ENCODE measurements at places on chromosomes 11 and 22.

- DNase-seq: no peak
These were observed 108.4 kb downstream of the ZBTB16 start for GRCh38 chr11:114167771-114168448.

GRCh38 chr11:118184784-118185579, 8.5 kb upstream of the SCN2B start:
- no peak for DNase-seq

DNA sequence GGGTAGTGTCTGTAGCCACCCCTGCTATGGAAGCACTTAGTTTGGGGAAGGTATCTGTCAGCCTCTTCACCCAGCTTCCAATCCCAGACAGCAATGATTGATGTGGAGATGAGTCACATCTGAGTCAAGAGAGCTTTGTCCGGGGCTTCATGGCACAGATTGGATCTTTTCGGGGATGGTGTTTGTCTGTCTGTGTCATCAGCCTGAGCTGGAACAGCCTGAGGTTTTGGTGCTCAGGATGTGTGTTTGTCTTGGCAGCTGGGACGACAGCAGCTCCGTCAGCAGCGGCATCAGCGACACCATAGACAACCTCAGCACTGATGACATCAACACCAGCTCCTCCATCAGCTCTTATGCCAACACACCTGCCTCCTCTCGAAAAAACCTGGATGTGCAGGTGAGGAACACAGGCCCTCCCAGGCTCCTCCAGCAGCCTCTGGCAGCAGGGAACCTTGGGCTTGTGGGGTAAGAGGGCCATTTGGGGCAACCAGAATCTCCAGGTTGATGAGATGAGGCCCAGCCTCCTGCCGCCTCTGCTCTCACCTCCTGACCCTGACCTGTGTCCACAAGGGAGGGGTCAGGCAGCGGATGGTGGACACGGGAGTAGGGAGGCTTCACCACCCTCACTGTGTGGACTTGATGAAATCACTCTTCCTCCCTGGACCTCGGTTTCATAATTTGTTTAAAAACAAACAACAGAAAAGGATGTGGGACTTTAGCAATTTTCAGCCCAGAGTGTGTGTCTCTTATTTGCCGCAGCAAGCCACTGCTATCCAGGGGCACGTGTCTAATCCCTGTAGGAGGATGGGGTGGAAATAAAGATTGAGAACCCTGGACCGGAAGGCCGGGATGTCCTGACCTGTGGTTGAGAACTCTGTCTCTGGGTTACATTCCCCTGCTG, 124.3 kb downstream of the DBX1 start:
- DNase-seq: no peak

GRCh38 chr11:88194990-88195389, 19.7 kb upstream of the RAB38 start:
- no peak for DNase-seq

DNA sequence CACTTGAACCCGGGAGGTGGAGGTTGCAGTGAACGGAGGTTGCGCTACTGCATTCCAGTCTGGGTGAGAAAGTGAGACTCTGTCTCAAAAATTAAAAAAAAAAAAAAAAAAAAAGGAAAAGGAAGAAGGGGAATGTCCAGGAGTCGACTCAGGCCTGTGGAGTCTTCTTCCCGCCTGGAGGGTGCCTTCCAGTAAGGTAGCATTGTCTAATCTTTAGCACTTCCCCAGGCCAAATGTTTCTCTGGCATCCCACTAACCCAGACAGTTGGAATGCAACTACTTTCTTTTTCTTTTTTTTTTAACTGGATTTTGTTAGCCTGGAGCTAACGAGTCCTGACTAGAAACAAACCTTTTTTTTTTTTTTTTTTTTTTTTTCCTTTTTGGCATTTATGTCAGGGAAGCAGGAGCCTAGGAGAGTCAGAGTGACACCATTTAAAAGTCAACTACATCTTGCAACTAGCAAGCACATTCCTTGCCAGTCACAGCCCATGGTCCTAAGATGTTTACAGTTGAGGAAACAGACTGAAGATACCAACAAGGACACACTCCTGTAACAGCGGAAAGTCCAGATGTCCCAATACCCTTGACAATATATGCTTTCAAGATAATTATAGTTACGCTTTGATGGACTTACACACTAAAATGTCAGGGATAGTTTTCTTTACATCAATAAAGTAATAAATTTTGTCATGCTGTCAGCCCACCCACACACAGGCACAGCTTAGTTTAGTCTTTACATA, 10.6 kb downstream of the PLET1 start:
- DNase-seq: no peak

DNA sequence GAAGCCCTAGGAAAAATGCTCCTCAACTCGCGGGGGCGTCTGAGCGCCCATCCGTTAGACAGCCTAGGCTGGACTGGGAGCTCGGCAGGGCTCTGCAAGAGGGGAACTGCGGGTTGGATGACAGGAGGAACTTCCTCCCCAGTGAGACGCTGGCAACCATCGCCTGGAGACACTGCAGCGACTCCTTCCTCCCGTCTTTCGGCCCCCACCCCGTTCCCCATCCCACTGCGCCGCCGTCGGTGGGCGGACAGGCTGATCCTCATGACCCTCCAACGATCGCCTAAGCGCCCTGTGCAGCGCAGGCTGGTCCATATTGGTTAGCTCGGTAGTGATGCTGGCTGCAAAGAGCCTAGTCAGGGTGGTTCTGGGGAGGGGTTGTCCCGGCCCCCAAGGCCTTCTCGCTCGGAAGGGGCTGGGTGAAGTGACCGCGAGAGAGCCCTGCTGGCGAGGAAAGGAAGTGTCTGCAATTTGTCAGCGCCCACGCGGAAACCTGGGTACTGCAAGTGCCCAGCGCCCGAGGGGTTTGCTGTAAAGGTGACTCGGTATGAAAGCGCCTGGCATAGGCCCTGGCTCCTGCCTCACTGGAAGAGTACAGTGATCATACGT, 638 bp downstream of the NRGN start:
- DNase-seq: peak; percentile 90

DNA sequence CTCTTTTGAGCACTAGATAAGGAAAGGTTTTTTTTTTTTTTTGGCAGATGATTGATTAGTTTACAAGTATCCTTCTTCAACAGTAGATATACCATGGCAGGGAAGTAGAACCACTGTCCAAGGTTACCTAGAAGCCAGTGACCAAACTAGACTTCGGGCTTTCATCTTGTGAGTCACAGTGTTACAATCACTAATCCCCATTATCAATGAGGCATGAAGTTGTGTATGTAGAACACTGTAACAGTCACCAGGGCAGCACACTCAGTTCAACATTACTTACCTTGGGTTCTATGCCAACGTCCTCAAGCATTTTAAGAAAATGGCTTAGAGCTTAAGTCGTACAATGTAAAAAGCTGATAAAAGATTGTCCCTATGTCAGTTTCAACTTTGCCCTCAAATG, 430.9 kb downstream of the ETS1 start:
- DNase-seq: no peak

DNA sequence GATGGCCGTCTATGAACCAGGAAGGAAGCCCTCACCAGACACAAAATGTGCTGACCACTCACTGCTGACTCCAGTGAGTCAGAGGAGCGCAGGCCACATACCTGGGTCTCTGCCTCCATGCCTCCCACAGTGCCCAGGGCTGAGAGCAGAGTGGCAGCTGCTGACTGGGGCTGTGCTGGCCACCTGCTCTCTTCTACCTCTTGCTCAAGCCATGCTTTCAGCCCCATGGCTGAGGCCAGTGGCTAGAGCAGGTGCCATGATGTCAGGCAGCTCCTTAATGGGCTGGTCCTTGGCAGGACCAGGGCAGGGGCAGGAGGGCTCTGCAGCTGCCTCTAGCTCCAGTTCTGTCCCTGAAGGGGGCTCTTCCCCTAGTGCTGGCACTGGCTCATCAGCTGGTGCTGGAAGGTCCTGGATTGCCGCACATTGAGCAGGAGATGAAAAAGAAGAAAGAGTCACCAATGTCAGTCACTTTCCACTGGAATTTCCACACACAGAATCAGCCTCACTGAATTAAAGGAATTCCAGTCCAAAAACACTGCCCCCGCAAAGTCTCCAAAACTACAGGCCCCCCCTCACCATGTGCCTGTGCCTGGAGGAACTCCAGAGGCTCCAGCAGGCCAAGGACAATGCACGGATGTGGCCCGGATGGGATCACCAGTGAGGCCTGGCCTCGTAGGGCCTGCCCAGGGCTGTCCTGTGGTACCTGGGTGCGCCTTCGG, 86.4 kb downstream of the GGTLC2 start:
- DNase-seq: no peak

- DNase-seq: peak; percentile 96
These were observed 33.4 kb upstream of the GLYATL1 start for GRCh38 chr11:58905721-58906547.

DNA sequence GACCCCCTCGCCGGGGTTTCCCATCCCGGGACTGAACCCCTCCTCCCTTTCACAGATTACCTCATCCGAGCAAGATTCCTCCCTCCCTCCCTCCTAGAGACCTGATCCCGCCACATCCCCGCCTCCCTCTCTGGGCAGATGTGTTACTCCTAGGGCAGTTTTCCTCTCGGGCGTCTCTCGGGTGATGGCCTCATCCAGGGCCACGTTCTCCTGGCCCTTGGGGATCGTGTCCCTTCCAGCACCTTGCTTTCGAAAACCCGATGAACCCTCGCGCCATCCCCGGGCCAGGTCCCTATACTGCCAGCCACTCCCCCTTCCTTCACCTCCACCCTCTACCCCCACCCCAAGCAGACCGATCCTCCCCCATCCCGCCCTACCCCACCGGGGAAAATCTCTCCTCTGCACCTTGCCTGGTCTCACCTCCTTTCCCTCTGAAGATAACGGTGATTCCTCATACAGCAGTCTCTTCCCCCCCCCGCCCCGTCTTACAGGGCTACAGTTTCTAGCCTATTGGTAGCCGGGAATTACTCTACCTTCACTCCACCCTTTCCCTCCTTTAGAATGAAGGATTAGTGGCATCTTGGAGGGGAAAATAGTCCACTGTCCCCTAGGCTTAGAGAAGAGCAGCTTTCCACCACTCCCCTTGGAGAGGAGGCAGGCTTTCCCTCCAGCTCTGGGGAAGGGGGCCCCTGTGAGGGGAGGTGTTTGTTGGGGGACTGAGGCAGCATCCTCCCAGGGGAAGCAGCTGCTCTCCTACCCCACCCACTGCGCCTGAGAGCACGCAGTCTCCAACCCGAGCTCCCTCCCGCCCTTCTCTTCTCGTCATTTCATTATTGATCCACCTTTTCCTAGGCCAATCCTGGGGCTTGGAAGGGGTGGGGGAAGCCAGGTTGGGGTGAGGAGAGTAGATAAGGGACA, 1.2 kb downstream of the KMT2A start:
- peak; percentile 89 for DNase-seq

DNA sequence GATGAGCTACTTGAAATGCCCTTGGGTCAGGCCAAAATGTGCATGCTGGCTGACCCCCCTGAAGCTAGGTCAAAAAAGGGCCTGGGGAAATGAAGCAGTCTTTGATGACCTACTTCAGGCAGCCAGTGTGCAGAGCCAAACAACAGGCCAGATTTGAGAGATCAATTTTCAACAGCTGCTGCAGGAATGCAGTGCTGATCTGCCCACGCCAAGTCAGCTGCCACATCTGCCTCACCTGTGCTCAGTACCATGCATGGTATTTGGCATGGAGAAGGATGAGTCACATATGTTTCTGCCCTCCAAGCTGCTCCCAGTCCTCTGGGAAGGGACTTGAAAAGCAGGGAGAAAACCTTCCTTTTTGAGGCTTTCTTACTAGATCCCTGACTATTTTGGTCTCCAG, 35.8 kb downstream of the MTNR1B start:
- DNase-seq: no peak

GRCh38 chr22:38213319-38213989, 11.7 kb downstream of the MAFF start:
- no peak for DNase-seq

DNA sequence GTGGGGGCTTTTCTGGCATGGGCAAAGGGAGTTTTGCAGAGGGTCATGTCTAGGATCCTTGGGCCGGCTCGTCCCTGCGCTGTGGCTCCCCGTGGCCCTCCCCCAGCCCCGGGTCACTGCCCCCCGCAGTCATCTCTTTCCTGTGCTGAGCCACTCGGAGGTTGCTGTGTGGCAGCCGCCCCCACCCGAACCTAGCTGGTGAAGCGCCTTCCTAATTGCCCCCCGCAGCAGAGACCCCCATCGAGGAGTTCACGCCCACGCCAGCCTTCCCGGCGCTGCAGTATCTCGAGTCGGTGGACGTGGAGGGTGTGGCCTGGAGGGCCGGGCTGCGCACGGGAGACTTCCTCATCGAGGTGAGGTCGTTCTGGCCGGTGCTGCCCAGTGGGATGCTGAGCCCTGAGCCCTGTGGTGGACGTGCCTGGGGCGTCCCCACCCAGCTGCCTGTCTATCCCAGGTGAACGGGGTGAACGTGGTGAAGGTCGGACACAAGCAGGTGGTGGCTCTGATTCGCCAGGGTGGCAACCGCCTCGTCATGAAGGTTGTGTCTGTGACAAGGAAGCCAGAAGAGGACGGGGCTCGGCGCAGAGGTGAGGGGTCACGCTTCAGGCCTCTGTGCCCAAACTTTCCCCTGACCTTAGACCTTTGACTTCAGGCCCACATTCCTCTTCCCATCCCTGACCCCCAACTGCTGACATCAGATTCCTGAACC, 32.0 kb downstream of the SHANK3 start:
- DNase-seq: peak; percentile 9

GRCh38 chr11:8963569-8964323, 496 bp downstream of the TMEM9B start:
- peak; percentile 74 for DNase-seq

GRCh38 chr22:24420072-24420976, 7.1 kb upstream of the ADORA2A start:
- no peak for DNase-seq

Data from posterior cingulate gyrus (tissue), 11 donors.